ENCODE measurements at places on chromosomes 5 and 9.

DNA sequence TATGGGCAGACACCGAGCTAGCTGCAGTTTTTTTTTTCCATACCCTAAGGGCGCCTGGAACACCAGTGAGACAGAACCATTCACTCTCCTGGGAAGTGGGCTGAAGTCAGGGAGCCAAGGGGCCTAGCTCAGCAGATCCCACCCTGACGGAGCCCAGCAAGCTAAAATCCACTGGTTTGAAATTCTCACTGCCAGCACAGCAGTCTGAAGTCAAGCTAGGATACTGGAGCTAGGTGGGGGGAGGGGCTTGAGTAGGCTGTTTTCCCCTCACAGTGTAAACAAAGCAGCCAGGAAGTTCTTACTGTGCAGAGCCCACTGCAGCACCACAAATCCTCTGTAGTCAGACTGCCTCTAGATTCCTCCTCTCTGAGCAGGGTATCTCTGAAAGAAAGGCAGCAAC is 151.7 kb upstream of the HCN1 start:
- DNase-seq: no peak

DNA sequence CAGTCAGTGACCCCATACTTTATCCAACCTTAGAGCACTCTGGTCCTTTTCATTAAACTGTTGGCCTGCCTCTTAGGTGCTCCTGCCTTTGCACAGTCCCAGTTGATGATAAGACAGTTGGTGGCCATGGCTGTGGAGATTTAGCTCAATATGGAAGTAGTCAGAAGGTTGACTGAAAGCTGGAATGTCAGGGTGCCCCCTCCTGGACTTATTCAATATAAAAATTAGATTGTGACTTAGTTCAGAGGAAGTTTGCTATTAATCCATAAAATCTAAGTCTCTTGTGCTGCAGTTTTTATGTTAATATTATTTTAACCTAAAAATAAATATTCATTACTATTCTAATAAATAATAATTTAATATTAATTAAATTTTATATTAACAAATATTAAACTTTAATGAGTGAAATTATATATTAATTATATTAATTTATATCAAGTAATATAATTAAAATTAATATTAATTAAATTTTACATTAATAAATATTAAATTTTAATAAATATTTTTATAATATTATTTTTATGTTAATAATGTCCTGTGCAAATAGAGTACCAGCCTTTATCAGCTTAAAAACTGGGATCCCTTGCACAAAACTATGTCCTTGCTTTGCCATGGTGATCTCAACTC is 77.7 kb upstream of the ADAMTSL1 start:
- DNase-seq: no peak

DNA sequence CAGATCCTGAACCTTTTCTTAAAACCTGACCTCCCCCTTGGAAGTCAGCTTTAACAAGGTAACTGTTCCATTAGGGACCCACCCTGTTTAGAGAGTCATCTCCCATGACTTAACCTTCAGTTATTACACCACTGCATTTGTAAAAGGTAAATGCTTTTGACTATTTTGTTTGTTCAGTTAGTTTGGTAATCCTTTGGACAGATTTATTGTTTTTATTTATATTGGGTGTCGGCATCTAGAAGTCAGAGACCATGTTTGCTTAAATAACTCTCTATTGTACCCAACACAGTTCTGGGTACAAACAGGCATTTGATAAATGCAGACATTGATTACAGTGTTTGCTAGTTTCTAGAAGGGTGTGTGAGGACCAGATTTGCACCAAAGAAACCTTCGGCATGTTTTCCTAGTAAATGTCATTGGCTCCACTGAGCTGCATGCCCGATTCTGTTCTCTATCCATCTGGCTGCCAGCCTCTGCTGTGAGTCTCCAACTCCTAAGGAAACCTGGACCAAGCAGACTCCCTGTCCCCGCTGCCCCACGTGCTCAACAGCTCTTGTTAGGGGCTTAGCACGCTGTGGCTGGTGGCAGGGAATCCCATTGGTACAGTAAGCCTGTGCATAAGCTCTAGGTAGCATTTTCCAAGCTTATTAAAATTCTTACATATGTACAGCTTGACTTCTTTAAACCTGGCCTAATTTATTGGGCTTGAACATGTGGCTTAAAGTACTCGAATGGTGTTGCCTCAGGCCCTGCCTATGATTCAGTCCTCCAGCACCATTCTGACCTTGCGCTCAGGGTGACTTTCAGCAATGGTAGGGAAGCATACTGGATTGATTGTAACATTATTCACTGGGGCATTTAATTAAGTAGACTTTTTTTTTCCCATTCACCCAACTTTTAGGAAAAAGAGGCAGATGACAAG is 6.6 kb downstream of the PCBD2 start:
- no peak for DNase-seq

GRCh38 chr9:87016681-87017080 is 69.4 kb upstream of the GAS1 start:
- DNase-seq: no peak

- DNase-seq: no peak
Measured at GRCh38 chr9:88973281-88974045, 17.8 kb upstream of the S1PR3 start.

- DNase-seq: no peak
Measured at GRCh38 chr5:17277907-17278306, 60.5 kb downstream of the BASP1 start.

DNA sequence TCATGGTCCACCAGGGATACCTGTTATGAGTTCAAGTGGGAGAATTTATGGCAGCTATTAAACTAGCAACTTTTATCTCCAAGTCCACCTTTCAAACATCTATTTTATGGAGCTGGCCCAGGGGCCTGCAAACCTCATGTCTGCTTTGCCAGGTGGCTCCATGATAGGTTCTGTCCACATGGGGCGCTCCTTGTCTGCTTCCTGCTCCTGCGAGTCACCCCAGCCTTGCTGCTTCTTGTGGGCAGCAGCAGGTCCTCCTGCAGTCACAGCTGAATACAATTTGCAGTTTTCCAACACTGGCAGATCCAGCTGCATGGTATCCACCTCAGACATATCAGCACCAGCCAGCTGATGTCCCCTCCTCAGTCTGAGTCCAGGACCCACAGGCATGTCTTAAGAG is 39.6 kb upstream of the FRRS1L start:
- DNase-seq: no peak

GRCh38 chr9:133490865-133491655 is 12.2 kb upstream of the SLC2A6 start:
- no peak for DNase-seq

GRCh38 chr5:90020575-90021538 is 388.7 kb downstream of the CETN3 start:
- DNase-seq: no peak

DNA sequence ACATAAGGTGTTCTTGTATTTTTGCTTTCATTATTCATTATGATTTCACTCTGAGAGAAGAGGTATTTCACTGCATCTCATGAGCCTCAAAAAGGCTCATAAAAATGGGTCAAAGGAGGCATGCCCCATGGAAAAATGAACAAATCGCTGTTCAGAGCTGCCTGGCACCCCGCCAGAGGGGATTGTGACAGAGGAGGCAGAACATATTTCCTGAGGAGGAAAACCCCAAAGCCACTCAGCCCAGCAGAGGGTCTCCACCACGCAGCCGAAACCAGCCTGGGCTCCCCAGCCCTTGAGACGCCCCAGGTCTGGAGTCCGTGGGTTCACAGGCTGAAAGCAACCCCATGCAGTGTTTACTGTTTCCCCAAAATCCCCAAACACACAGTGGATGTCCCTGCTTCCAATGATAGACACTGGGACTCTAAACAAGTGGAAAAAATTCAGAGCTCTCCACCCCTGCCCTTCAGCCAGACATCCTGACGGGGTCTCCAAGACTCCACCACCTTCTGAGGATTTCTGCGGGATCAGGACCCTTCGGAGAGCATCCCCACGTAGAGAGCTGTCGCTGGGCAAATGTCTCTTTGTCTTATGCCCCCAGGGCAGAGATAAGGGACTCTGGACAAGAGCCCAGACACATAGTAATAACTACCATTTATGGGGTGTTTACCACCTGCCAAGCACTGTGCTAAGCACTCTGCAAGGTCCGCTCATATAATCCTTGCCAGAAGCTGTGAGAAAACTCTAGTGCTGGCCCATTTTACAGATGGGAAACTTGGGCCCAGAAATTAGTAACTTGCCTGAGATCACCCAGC is 122.3 kb downstream of the PAX5 start:
- DNase-seq: no peak

- DNase-seq: no peak
Measured at GRCh38 chr5:151745071-151745705, 13.2 kb downstream of the ATOX1 start.

DNA sequence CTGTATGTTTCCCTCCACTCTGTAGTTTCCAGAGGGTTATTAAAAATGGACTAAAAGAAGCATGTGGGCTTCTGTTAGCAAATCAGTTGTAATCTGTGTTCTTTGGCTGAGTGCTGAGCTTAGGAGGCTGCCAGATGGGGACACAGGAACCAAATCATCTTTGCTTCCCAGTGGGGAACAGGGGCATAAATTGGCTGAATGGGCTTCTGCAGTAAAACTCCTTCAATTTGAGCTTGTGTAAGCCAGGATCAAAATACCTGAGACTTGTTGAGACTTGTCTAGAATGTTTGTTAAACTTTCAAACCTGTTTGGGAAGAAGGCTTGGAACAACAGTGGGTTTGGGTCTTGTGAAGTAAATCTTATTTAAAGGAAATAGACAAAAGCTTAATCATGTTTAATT is 32.2 kb upstream of the TNFAIP8 start:
- DNase-seq: no peak

- no peak for DNase-seq
Measured at GRCh38 chr5:54276048-54276447, 34.3 kb downstream of the ARL15 start.

DNA sequence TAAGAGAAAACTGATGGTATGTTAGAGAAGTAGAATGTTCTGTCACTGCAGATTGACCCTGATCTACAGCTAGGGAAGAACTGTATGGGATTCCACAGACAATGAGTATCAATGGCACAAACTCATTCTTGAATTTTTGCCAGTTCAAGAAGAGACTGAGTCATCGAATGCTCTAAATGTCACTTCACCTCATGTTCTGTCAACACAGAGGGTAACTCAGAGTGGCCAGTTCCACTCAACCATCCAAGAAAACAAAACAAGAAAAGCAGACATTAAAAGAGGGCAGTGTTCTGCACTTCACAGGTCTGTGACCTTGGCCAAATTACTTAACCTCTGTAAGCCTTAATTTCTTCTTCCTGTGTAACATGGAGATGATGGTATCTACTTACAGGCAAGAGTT is 132.2 kb upstream of the HMHB1 start:
- no peak for DNase-seq

GRCh38 chr9:6212722-6213375 is 2.8 kb upstream of the IL33 start:
- DNase-seq: no peak

- no peak for DNase-seq
Measured at GRCh38 chr9:133251773-133252172, 23.2 kb downstream of the ABO start.

DNA sequence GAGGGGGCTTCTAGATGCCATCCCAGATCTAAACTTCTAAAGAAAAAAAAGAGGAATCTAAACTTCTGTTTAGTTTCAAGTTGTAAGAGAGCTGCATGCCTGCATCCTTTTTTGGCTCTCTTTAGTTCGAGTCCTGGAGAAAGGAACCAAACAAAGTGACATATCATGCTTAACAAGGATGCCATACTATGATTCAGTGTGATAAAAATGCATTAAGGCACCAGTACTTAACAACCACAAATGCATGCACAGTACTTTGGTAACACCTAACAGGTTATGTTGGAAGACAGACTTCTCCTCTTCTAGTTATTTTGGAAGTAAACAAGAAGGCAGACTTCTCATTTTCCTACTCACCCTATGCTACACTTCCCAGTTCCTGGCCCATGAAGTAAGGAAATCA is 27.3 kb downstream of the NME5 start:
- no peak for DNase-seq

All from stimulated activated CD4-positive, alpha-beta T cell treated with anti-CD3 and anti-CD28 coated beads, TNF-alpha, amount 100 ng/mL, for 1 hour (primary cell).